Activated CD4-positive, alpha-beta T cell treated with anti-CD3 and anti-CD28 coated beads, Interleukin-2, Interleukin-4, amounts not matched to agents 100 ng/mL and 50 ng/mL, durations not matched to agents 16 hours and 8 hours (primary cell): ENCODE measurements at places on chromosomes 16 and 17.
A peak's percentile ranks its signal among the peaks of the same experiment; 100 is the strongest.

- no peak for DNase-seq
Measured at GRCh38 chr16:7532534-7532933, 199.9 kb downstream of the RBFOX1 start.

GRCh38 chr16:11510178-11510973 lies 76.3 kb downstream of the LITAF start:
- no peak for DNase-seq

DNA sequence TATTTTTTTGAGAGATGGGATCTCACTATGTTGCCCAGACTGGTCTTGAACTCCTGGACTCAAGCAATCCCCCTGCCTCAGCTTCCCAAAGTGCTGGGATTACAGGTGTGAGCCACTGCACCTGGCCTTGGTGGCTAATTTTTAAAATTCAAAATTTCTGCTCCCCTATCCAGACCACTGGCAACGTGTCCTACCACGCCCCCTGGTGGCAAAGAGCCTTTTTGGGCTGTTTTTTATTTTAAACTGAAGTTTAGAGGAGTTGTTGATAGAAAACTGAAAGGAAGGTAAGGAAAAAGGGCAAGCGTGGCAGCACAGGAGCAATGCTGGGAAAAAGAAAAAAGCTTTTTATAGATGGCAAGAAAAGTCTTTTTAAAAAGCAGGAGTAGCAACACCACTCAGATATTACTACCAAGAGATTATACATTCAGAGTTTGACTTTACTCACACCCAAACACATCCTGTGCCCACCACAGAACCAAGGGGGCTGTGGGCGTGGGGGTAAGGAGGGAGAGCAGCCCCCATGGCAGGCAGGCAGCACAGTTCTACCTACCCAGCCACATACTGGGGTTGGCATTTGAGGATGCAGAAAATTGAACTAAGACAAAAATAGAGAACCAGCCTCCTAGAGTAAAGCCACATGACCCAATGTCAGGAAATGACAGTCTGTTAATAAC lies 4.2 kb upstream of the MXRA7 start:
- peak; percentile 71 for DNase-seq

- DNase-seq, result no peak
Measured at GRCh38 chr17:44002141-44002848, 2.1 kb upstream of the NAGS start.

DNA sequence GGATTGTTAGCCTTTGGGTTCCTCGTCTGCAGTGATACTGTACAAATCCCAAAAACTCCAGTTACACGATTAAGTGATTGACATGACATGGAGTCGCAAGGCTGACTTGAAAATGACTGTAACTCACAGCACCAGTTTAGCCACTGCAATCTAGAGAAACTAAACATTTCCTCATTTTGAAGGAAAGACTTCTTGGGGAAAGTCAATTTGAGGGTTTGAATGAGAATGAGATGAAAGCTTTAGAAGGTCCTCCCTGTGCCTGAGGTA lies 4.8 kb downstream of the BANP start:
- no peak for DNase-seq

GRCh38 chr17:56431736-56432135 lies 161.8 kb upstream of the NOG start:
- DNase-seq, result no peak

- DNase-seq, result no peak
Measured at GRCh38 chr16:47970291-47970931, 185.4 kb downstream of the ABCC12 start.

DNA sequence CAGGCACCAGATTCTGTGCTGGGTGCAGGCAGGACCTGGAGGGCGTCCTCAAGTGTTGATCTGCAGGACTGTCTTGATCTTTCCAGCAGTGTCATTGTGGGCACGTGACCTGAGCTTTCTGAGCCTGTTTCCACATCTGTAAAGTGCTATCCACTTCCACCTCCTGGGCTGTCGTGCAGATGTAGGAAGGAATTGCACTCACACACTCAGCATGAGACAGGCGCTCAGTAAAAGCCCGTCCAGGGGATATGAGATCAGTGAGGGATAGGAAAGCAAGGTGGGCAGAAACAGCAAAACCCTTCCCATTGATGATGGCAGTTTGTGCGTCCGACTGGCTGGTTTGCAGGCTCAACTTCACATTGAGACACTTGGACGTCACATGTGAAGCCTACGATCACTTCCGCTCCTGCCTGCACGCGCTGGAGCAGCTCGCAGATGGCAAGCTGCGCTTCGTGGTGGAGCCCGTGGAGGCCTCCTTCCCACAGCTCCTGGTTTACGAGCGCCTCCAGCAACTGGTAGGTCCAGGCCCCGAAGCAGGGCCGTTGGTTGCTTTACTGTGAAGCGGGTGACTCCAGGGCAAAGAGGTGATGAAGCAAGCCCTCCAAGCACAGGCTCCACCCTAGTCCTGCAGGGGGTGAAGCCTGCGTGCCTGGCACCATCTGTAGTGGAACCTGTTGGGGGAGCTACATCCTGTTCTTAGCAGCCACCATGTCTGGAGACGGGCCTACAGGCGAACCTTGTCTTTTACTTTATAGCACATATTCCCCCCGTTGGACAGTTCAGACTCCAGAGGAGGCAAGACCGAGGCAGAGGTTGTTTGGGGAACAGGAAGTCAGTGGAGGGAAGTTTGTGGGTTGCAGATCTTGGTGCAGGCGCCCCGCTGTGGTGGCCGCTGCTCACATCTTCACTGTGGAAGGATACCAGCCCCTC lies 23.0 kb downstream of the METTL22 start:
- DNase-seq, result no peak
